Fibroblast of the aortic adventitia (primary cell): ENCODE measurements at places on chromosomes 16 and 17. TPM values are rescaled to one million over a fixed set of nuclear protein-coding genes. Genes with fewer than 3 reads are reported as not detected.
A peak's percentile ranks its signal among the peaks of the same experiment; 100 is the strongest.

DNA sequence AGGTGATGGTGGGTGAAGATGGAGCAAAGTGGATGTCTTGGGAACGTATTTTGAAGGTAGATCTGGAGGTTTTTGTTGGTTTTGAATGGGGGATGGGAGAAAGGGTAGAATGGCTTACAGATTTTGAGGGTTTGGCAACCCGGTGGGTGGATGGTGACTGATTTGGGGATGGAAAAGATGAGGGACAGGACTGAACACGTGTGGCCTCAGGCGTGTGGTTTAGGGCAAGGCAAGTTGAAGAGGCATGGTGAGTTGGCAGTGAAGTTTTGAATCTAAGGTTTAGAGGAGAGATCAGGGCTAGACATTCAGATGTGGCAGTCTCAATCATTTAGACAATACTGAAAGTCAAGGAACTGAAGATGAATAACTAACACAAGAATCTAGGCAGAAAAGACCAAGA is 5.0 kb upstream of the DCTPP1 start:
- no peak for DNase-seq

ZNF821 gene
- total RNA-seq, result 3.1 and 7.3 TPM in 2 replicates

DNA sequence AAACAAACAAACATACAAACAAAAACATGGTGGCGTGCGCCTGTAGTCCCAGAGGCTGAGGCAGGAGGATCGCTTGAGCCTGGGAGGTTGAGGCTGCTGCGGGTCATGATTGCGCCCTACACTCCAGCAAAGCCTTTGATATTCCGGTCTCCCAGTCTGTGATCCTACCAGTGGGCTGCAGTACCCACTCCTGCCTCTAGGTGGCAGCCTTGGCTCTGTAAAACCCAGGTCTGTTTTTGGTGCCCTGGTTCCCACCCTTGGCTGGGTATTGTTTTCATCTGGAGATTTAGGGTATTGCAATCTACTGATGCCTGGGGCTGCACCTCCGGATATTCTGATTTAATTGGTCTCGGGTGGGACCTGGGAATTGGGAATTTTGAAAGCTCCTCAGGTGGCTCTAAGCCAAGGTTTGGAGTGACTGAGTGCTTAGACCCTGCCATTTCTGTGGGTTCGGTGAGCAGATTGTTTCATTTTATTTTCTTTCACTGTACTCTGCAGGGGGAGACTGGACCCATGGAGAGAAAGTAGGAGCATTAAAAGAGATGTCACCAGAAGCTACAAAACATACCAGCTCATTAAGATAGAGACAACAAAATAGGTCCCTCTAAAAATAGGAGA is 40.5 kb downstream of the MYH3 start:
- peak; percentile 81 for DNase-seq

VTN gene
- 0.09 and 0.82 TPM in 2 replicates for total RNA-seq

- DNase-seq, result peak; percentile 55
Measured at GRCh38 chr17:3915995-3916696, at the start of gene P2RX1. P2RX1 (minus strand) TSS chr17:3916465; CDS start chr17:3916225, 240 bp downstream.

HAP1 gene
- under 0.01 TPM in 1 of 2 replicates, not detected in the other for total RNA-seq

- peak; percentile 39 for DNase-seq
Measured at GRCh38 chr16:69166221-69166833, 20.6 kb upstream of the SNTB2 start.

RTN4RL1 gene
- 0.27 and 0.90 TPM in 2 replicates for total RNA-seq

DNA sequence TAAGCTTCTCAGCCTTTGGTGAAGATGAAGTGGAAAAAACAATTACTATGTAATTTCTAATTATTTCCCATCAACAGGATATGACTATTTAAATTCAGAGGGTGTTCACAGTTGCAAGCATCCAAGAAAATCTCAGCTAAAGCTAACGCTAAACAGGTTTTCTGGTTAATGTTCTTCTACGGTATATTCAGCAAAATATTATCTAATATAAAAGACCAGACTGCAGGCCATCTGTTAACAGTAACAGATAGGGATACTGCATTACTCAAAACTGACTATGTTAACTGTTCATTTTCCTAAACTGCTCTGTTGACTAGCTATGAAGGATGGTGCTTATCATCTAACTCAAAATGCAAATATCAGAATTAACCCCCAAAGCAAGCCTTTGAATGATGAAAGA is 32.8 kb downstream of the GLG1 start:
- no peak for DNase-seq

GRCh38 chr17:69828087-69828486 is 246.9 kb upstream of the KCNJ16 start:
- peak; percentile 56 for DNase-seq

ITGA2B gene
- 0.36 TPM in 1 of 2 replicates, not detected in the other for total RNA-seq

GRCh38 chr17:20084621-20085282 is 75.6 kb downstream of the SPECC1 start:
- no peak for DNase-seq

CRHR1 gene
- total RNA-seq, result not detected in 2 replicates

GRCh38 chr16:30533146-30533522 is 1.5 kb downstream of the ZNF747 start:
- no peak for DNase-seq

MARVELD3 gene
- total RNA-seq, result not detected in 2 replicates

- DNase-seq, result peak; percentile 93
Measured at GRCh38 chr17:2090804-2091534, 36.1 kb downstream of the HIC1 start.

DNA sequence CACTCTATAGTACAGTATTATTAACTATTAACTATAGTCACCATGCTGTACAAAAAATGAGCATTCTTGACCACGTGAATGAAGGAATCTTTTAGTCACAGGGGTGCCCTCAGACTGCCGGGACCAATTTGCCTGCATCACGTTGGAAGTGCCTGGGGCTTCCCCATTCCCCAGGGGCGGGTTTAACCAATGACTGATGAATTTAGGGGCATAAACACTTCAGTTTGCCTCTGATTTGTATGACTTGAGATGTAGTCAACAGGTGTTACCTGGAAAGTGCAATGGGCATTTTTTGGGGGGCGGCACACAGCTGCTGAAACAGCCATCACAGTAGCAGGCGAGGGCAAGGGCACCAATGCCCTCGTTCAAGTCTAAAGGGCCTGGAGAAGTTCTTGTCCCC is 8.7 kb upstream of the PYY start:
- no peak for DNase-seq

SDK2 gene
- not detected in 2 replicates for total RNA-seq

DNA sequence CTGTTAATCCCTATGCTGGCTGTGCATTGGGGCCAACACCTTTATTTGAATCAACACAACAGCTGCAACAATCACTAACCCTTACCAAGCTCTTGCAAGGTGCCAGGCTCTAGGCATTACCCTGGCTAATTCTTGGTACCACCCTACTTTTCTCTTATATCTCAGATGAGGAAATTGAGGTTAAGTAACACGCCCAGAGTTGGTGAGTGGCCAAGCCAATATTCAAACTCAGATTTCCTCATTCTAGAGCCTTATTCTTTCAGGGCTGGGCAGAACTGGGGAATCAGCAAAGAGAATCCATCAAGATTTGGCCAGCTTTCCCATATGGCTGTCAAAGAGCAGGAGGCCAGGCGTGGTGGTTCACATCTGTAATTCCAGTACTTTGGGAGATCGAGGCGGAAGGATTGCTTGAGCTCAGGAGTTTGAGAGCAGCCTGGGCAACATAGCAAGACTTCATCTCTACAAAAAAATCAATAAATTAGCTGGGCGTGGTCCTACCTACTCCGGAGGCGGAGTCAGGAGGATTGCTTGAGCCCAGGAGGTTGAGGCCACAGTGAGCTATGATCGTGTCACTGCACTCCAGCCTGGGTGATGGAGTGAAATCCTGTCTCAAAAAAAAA is 23.7 kb downstream of the ARSG start:
- peak; percentile 37 for DNase-seq

GRCh38 chr16:86598607-86599565 is 20.5 kb downstream of the FOXL1 start:
- DNase-seq, result peak; percentile 56

TLCD1 gene
- 7.8 TPM in 1 of 2 replicates, not detected in the other for total RNA-seq

DNA sequence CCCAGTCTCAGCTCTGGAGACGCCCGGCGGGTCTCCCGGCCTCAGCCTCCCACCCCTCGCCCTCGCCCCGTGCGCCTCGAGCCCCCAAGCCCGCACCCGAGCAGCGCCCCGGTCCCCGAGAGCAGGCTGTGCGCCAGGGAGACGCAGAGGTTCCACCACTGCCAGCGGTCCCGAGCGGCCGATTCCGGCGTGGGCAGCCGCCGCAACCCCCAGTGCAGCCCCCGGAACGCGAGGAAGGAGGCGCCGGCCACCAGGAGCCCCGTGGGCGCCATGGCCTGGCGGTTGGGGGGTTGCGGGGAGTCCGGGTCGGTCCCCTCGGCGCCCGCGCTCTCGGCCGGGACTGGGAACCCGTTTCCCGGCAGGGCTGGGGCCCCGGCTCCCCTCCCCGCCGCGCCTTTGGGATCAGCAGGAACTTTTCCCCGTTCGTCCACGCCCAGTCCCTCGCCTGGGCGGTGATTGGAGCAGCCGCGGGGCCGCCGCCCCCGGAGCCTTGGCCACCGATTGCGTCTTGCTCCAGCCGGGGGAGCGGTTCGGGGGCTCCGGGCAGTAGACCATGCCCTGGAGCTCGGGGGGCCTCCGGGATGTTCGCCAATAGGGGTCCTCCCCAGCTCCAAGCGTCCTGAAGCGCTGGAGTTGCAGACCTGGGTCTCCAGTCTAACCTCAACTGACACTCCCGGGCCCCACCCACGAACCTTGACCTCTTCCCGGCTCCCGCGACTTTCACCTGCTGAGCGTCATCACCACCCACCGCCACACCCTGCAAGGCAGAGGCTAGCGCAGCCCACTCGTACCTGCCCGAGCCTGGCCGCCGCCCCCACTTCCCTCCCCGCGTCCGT is at the start of gene TLCD2:
TLCD2 (minus strand) TSS at position 407 of the 836 bp plus-strand sequence; CDS start at position 272, 135 bp downstream.
- peak; percentile 67 for DNase-seq

FOXJ1 gene
- total RNA-seq, result not detected in 2 replicates

GP1BA gene
- total RNA-seq, result not detected in 2 replicates

- peak; percentile 80 for DNase-seq
Measured at GRCh38 chr17:8288336-8289102, at the start of gene RANGRF. RANGRF (plus strand) TSS chr17:8288670; CDS start chr17:8288789, 119 bp downstream.

- DNase-seq, result no peak
Measured at GRCh38 chr16:8044796-8045195, 545.5 kb downstream of the TMEM114 start.

GRCh38 chr16:83312015-83312717 is 495.6 kb upstream of the HSBP1 start:
- no peak for DNase-seq

SLFN11 gene
- total RNA-seq, result 41.5 and 99.2 TPM in 2 replicates

DNA sequence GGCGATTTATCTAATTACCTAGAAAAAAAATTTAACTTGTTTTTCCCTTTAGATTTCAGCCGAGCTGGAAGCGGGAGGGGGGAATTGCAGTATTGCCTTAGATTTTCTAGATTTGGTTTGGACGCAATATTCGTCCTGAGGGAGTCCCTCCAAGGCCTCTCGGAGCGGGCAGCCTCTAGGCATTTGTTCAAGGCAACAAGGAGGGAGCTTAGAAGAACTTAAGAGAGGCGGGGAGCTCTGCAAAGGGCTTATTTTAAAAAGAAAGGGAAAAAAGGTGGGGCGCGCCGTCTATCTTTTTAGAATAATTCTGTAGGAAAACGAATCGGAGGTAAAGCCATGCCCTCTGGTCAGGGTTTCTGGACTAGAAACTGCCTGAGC is 407 bp upstream of the TMEM94 start:
- no peak for DNase-seq

NLRC5 gene
- 13.0 and 31.0 TPM in 2 replicates for total RNA-seq
